ENCODE measurements at places on chromosomes 7 and 10.

- no peak for DNase-seq
Observed at GRCh38 chr7:94351703-94352102, 43.0 kb upstream of the COL1A2 start.

GRCh38 chr7:34081935-34082334, 176.6 kb downstream of the BMPER start:
- DNase-seq: no peak

DNA sequence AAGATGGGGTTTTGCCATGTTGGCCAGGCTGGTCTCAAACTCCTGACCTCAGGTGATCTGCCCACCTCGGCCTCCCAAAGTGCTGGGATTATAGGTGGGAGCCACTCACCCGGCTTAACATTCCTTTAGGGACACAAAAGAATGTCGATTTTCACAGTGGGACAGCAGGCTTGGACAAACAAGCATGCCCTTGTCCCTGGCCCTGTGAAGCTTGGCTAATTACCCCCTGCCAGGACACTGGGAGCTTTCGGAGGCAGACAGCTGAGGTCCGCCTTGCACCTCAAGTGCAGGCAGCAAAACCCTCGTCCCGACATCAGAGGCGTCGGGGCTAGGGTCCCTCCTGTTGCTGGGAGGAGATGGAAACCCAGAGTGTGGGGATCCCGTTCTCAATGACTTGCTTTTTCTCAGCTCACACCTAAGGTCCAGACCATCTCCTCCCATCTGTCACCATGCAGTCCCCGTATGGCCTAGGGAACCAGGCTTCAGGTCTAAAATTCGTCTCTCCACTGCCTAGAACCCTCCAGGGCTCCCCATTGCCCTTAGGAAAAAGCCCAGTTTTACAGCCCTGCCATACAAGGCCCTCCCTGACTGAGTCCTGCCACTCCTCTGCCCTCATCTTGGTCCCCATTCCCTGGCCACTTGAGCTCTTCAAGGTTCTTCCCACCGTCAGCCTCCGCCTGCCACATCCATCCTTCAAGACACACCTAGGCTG, 6.3 kb upstream of the CLIP2 start:
- DNase-seq: no peak

DNA sequence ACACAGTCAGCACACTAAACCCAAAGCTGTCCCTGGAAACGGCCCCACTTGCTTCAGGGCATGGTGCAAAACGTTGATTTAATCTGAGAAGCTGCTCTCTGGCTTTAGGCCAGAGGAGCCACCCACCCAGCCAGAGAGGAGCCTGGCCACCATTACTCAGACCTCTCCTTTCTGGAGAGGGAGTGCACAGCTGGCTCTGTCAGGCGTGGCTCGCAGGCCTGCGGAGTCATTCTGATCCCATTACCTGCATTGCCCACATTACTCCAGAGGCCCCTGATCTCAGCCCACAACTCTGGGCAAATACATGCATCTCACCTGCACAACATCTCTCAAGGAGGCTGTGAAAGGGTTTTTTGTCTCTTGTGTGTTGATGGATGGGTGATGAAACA, 370.0 kb upstream of the IGFBP3 start:
- DNase-seq: no peak

DNA sequence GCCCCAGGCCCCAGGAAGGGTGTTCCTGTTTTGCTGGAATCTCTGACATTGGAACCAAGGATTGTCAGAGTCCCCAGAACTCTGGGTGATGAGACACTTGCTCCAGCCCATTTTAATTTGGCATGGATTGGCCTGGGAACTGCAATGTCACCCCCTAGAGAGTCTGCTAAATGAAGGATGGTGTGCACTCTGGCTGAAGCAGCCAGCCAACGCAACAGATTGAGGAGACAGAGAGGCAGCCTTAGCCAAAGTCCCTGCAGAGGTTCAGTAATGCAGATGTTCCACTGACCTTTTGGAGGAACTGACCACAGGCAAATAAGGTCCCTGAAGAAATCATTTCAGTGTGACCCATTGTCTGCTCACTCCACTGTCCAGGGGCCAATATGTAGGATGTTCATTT, 13.4 kb downstream of the LRRC18 start:
- no peak for DNase-seq

- no peak for DNase-seq
Observed at GRCh38 chr10:131080571-131080970, 230.9 kb downstream of the TCERG1L start.

GRCh38 chr10:43024942-43025700, 51.7 kb upstream of the RET start:
- no peak for DNase-seq

GRCh38 chr10:131574707-131575430, 263.3 kb upstream of the TCERG1L start:
- no peak for DNase-seq
